ENCODE measurements at places on chromosomes 4 and X. TPM values are rescaled to one million over a fixed set of nuclear protein-coding genes. Genes with fewer than 3 reads are reported as not detected.

The KDR gene
- 145 TPM for total RNA-seq

The IGSF1 gene
- not detected for total RNA-seq

The ATOH1 gene
- not detected for total RNA-seq

DNA sequence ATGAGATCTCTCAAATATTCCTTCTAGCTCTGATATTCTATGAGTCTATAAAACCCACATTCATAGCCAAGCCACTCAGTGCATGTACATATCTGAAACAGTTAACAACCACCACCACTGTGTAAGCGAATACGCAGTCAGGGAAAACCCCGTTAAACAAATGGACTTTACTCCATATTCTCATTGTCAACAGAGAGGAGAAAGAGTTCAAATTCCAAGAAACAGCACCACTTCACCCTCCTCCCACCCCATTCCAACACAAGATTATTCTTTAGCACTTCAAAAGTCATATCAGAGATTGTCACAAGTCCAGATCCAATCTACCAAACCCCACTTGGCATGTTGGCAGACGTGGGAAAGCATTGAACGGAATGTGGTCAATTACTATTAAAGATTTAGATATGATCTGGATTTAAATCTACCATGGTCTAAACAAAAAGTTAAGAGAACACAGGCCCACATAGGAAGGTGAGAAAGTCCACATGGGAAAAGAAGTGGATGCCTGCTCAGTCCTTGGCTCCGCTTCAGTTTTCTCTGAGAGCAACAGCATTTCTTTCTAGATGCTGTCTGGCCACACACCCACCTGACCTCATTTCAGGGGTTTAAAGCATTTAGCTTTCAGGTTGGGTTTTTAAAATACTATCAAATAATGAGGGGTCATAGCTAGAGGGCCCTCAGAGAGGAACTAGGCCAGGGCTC is 39.8 kb upstream of the KLHL13 start:
- DNase-seq, result no peak

The OTUD6A gene
- not detected for total RNA-seq

DNA sequence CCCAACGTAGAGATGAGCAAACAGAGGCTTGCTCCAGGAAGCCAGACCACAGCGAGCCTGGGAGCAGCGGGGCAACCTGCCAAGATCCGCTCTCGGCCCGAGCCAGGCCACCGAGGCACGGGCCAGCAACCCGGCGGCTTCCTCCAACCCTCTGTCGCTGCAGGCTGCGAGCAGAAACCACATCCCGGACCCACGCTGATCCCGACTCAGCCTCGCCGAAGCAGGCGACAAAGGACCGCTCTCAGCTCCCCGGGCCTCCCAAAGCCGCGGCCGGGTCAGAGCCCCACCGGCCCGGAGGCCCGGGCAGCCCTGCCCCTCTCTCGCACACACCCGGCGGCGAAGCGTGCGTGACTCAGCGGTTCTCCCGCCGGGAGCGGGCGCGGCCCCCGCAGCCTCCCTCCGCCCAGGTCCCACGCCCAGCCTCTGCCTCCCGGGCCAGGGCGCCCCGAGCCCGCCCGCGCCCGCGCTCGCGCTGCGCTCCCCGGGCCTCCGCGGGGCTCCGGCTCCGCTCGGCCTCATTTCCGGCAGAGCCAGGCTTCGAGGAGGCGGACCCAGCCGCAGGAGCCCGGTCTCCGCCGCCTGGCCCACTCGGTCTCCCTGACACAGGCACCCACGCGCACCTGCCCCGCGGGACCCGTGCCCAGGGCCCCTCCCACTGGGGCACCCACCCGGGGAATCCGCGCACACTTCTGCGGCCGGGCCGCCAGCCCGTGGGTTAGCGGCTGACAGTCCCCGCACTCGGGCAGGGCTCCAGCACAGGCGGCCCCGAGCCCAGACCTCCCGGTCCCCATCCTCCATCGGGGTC is 1.7 kb downstream of the PPP2R2C start:
- DNase-seq, result peak; percentile 12

The GLRA3 gene
- not detected for total RNA-seq

- peak; percentile 23 for DNase-seq
These were observed 20.3 kb upstream of the PAPSS1 start for GRCh38 chr4:107740381-107740780.

- DNase-seq, result no peak
These were observed 43.5 kb downstream of the SPATA18 start for GRCh38 chr4:52094376-52095145.

The PRR32 gene
- total RNA-seq, result not detected

The DCAF8L2 gene
- total RNA-seq, result not detected

The GPR34 gene
- total RNA-seq, result not detected

The NLRP2B gene
- total RNA-seq, result not detected

The FAM120C gene
- total RNA-seq, result 11.4 TPM

DNA sequence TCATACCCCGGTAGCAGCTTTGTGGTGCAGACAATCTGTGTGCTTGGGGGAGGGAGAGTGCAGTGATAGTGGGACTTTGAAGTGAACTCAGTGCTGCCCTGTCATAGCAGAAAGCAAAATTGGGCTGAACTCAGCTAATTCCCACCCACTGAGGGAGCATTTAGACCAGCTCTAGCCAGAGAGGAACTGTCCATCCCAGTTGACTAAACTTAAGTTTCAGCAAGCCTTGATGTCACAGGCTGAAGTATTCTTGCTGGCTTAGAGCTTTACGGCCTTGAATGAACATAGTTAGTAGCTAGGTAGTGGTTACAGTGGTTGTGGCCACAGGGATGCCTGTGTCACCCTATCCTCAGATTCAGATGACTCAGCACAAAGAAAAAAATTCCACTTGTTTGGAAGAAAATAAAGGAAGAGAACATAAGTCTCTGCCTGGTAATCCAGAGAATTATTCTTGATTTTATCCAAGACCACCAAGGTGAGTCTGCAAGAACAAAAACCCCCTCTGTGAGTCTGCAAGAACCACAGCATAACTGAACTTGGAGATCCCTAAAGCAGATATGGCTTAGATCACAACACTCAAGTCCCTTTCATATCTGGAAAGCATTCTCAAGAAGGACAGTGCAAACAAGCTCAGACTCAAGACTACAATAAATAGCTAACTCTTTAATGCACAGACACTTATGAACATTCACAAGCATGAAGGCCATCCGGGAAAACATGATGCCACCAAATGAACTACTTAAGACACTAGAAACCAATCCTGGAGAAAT is 39.4 kb downstream of the ADH7 start:
- no peak for DNase-seq

DNA sequence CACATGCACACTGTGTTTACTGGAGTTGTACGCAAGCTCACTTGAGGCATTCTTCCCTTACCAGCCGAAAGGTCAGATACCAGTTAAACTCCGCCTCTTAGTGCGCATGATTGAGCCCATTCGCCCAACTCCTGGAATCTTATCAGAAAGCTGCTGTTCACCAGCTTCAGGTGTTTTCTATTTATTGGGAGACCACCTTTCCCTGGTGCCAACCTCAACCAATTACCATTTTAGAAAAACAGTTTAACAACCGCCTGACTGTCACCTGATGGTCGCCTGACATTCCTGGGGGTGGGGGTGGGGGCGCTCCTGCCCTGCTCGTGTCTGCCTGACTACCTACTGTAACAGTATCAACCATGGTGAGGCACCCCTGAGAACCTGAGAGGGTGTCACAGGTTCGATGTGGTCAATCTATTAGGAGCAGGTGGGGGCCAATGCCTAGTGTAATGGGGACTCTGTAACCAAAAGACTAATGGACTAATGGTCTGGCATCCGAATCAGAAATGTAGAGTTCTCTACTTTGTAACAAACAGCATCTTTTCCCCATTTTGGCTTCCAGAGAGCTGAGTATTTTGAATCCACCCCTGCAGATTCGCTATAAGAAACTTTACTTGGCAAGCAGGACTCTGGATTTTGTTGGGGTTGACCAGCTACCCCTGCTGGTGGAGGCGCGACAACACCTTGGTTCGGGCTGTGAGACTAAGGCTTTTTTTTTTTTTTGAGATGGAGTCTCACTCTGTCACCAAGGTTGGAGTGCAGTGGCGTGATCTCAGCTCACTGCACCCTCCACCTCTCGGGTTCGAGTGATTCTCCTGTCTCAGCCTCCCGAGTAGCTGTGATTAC is 58.2 kb upstream of the ZNF157 start:
- DNase-seq, result peak; percentile 31

GRCh38 chrX:45846328-45846727 is 645.7 kb upstream of the DIPK2B start:
- no peak for DNase-seq

GRCh38 chr4:118836301-118837120 is 585 bp upstream of the SEC24D start:
- peak; percentile 76 for DNase-seq

DNA sequence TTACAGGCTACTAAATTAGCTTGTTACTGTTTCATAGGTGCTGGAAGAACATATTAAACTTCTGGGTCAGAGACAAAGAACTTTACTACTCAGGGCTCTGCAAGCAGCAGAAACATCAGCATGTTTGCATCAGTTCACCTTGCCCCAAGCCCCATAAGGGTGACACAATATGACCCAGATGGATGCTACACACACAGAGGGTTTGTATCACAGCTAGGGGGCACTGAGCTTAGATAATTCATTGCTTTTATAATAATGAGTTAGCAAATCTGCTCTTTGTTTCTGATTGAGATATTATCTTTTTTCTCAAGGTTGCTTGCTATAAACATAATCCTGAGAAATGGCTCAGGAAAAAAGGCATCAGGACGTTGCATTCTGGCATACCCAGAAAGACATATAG is 4.8 kb upstream of the SYNPO2 start:
- DNase-seq, result no peak

Measured in endothelial cell of umbilical vein (primary cell).